ENCODE measurements at places on chromosomes 4 and X.
A peak's percentile ranks its signal among the peaks of the same experiment; 100 is the strongest.

DNA sequence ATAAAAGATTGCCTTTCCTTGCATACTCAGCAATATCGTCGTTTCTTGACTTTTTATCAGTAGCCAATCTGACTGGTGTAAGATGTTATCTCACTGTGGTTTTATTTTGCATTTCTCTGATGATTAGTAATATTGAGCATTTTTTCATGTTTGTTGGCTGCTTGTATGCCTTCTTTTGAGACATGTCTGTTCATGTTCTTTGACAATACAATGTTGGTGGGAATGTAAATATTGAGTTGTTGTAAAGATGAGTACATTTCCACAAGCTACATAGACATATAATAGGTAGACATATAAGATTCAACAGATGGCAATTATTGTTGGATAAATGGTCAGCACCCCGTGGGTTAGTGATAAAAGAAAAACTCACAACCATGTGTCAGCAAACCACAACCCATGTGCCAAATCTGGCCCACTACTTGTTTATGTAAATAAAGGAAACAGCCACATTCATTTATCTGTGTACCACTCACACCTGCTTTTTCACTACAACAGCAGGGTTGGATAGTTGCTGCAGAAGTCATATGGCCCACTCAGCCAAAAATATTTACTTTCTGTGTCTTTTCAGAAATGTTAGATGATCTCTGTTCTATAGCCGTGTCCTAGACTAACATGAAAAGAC lies 153.1 kb upstream of the VCX start:
- DNase-seq = no peak

DNA sequence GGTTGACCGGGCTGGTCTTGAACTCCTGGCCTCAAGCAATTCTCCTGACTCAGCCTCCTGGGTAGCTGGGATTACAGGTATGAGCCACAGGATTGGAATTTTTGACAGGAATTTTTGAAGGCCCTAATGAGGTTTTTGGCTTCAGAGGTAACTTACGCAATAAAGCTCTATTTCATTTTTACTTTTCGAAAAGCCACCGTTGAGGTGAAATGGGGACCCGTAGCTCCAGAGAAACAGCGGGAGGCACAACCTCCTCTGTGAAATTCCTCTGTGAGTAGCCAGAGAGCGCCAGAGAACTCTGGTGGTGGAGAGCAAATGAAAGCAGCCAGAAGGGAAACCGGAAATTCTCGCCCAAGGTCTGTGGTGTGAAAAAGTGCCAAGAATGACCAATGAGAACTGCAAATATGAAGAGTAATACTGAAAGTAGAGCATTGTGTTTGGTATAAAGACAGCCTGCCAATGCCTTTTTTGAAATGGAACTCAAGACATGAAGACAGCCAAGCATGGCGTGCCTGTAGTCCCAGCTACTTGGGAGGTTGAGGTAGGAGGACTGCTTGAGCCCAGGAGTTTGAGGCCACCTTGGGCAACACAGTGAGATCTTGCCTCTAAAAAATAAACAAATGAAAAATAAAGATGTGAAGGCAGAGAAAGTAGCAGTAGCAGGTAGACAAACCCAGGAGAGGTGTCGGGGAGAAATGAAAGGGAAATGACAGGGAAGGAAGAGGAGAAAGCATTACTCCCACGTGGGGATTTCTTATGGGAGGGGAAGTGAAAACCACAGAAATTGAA lies 33.0 kb upstream of the TMEM131L start:
- peak; percentile 26 for DNase-seq

- no peak for DNase-seq
Observed at GRCh38 chrX:14899607-14900006, 26.4 kb downstream of the MOSPD2 start.

- no peak for DNase-seq
Observed at GRCh38 chr4:56856656-56857055, 35.2 kb upstream of the SPINK2 start.

Data from central memory CD8-positive, alpha-beta T cell (primary cell).